ENCODE measurements at places on chromosomes 4 and X.

DNA sequence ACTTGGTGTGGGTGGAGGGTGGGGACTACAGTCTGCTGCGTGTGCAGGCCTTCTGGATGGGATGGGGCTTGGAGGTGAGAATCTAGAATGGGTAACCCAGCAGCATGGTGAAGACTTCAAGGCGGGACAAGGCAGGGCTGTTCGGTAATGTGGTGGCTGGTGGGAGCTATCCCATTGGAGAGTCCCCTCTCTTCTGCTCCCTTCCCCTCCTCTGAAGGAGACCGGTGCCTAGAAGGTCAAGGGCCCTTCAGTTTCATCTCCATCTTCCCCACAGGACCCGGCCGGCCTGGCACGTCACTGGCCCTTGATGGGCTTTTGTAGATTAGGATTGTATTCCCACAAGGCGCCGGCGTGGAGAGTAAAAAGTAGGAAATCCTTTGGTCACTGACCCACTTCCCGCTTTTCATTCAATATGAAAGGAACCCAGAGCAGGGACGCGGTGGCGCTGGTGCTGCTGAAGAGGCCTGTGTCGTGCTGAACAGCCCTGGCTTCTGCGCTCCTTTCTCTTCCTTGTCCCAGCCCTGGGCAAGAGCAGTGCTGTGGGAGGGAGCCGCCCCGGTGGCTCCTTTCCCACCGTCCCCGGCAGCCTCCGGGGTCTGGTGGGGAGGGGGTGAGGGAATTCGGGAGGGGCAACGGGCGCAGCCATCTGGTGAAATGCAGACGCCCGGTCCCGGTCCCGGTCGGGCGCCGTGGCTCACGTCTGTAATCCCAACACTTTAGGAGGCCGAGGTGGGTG is 7.3 kb upstream of the HMGB3 start:
- no peak for DNase-seq

GRCh38 chr4:108762559-108763225 is at the start of gene ETNPPL:
TSS of gene ETNPPL (minus strand) at chr4:108763053. CDS start at chr4:108762898, 155 bp downstream.
- DNase-seq = no peak

GRCh38 chr4:36128689-36129088 is 115.6 kb downstream of the ARAP2 start:
- DNase-seq = no peak

- no peak for DNase-seq
Observed at GRCh38 chr4:6224735-6225134, 24.4 kb upstream of the JAKMIP1 start.

GRCh38 chrX:91108761-91109160 is 325.9 kb upstream of the PABPC5 start:
- no peak for DNase-seq

DNA sequence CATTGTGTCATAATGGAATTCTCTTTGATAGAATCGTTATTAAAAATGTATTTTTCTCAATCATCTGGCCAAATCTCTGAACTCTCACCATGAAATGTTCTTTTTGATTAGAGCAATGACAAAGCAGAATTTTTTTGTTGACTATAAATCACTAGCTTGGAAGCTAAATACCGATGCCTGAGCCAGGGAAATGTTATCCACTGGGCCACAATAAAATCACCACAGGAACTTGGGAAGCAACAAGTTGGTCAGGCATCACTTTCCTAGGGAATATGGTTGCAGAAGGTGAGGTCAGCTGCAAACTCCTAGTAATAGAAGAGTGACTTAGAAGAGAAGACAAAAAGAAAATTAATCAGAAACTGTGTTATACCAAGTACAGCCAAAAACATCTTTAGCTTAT is 60.6 kb upstream of the CFAP47 start:
- DNase-seq = no peak

GRCh38 chrX:9131066-9131465 is 97.1 kb upstream of the FAM9B start:
- no peak for DNase-seq

GRCh38 chrX:9482837-9483236 is 18.0 kb downstream of the TBL1X start:
- DNase-seq = no peak

DNA sequence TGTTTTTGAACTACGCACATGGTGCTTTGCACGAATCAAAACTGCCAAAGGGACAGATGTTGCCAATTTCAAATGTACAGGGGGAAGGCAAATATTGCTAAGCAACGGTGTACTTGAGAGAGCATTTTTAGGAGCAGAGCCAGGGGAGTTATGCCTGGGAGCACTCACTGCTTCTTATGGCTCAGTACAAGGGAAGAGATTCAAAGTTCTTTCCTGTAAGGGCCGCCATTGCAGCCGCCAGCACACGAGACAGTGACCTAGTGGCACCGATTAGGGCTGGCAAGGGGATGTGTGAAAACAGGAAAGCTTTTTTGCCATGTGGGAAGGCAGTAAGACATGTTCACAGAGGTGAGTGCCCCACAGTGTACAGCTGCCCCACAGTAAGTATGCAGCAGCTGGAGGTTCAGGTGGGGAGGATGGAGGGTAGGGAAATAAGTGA is 133.8 kb downstream of the AFF1 start:
- DNase-seq = no peak

DNA sequence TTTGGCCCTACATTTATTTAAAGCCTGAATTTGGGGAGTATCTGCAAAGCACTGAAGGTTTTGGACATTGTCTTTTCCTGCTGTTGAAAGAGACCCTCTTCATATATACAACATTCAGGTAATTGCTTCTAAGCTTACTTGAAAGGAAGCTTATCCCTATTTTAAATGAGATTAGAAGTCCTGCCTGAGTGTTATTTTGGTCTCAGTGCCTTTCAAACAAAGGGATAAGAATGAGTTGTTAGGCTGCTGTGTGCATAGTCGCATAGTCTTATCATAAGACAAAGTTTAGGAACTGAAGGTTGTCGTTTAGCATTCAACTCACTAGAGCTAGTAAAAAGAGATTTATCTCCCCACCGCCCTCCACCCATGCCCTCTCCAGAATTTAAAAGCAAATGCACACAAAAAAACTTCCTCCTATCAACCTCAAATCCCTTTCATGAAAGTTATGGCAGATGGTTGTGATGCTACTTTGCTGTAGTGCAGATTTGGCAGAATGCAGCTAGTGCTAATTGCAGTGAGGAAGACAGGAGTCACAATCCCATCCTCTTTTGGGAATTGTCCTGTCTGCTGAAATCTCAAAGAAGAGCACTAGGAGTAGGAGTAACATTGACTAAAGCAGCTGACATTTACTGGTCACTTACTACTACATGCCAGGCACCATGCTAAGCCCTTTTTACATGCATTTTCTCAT is 5.8 kb downstream of the HERC3 start:
- DNase-seq = no peak
